ENCODE measurements at places on chromosomes 1 and 21.

- DNase-seq = no peak
Measured at GRCh38 chr1:24027838-24028468, 47.8 kb upstream of the SRSF10 start.

- no peak for DNase-seq
Measured at GRCh38 chr1:14313731-14314431, 284.6 kb upstream of the KAZN start.

DNA sequence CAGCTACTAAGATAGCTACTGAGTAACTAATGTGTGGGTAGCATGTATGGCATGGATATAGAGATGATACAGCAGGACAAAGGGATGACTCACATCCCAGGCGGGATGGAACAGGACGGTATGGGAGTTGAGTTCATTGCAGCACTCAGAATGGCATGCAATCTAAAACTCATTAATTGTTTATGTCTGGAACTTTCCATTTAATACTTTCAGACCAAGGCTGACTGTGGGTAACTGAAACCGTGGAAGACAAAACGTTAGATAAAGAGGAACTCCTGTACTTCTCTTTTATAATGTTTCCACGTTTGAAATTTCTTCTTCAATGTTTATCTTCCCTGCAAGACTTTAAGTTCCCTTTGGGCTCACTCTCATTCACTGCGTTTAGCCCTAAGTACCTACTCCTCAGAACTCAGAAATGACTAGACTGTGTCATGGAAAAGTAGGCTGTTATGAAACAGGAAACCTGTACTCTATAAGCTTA is 151.9 kb downstream of the MAGI3 start:
- DNase-seq = no peak

DNA sequence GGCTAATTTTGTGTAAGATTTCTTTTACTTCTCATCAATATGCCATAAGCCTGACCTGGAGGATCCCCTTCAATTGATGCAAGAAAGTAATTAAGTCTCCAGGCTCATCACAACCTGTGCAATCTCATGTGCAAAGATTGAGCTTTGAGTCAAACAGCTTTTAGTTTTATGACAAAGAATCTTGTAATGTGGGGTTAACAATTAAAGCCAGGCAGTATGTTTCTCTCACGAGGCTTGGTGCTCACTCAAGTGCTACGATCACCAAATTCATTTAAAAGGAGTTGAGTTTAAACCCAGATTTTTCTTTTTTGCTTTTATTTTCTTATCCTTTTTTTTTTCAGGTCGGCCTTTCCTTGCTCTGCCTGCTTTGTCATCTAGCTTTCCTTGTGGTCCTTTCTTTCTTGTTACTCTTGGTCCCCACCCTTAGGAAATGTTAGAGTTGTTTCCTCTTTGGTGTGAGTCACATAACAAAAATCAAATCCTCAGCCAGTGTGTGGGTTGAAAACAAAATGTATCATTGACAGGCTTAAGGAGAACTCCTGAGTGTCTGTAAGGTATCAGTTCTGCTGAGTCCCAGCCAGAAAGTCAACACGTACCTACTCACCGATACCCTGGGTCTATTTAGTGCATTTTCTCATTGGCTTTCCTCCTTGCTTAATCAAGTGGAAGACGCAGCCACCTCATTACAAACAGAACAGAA is 1037.2 kb downstream of the ADGRL2 start:
- DNase-seq = no peak

DNA sequence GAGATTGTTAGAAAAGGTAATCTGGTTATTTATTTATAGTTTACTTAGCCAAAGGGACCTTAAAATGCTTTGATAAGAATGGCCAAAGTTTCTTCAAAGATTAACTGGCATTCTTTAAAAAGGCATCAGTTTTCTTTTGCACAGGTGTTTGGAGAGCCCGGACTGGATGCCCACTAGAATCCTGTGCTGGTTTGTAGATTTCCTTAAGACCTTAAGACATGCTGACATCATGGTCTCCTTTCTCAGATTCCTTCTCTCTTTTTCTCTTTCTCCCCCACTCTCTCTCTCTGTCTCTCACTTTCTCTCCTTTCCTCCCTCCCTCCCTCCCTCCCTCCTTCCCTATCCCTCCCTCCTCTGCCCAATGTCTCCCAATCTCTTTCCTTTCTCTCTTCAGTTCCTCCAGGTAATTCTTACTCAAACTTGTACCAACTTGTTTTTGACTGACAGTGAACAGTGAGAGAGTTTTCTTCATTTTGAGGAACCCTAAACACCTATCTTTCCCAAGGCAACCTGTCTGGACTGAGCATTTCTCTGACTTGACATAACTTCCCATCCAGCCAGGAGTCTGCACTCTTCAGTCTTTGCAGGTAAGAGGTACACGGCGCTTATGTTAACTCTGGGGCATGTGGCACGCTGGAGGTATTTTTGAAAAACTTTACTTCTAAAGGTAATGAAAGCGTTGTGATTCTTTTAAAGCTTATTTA is at the start of gene KCNJ15:
TSS of gene KCNJ15 (plus strand) at position 393 of the 704 bp plus-strand sequence. CDS start 42,271 bp downstream, outside the sequence.
- no peak for DNase-seq

GRCh38 chr1:67634396-67634935 is 50.5 kb upstream of the GADD45A start:
- DNase-seq = no peak

- DNase-seq = no peak
Measured at GRCh38 chr21:45827302-45827692, 154.3 kb upstream of the COL6A1 start.

DNA sequence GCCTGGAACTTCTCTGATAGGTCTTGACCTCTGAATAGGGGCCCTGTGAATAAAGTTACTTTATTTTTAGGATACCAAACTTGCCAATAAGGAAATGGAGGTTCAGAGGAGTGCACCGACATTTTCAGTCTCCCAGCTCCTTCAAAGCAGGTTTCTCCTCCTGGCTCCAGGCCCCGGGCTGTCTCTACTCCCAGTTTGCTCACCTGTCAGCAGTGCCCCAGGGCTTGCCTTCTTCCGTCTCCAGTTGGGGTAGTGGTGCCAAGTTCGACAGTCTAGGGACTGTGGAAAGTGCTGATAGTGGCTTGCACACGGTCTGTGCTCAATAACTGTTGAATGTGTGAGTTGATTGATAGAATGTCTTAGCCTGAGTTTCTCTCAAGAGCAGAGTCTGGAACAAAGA is 149.2 kb downstream of the ACTL8 start:
- DNase-seq = no peak

GRCh38 chr1:223048026-223048425 is 95.0 kb downstream of the TLR5 start:
- DNase-seq = no peak

DNA sequence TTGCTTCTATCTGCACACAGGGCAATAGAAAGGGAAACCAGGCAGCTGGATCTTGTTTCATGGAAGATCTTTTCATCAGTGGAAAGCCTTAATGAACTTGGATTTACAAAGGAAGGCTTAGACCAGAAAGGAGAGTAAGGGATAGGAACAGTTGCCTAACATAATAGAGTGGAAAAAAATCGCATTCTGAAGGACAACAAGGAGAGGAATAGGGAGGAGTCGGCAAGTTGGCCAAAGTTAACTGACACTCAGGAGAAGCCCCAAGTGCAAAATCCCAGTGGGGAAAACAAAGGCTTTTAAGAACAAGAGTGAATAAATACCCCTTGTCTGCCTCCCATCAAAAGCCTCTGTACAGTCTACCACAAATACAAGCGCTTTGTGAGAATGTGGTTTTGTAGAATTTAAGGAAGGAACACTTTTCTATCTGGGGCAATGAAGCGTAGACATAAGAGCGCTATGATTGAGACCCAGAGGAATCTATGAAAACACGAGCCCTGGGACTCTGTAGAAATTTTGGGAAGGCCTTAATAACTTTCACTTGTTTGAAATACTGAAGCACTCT is 74.1 kb downstream of the ZNF648 start:
- no peak for DNase-seq

DNA sequence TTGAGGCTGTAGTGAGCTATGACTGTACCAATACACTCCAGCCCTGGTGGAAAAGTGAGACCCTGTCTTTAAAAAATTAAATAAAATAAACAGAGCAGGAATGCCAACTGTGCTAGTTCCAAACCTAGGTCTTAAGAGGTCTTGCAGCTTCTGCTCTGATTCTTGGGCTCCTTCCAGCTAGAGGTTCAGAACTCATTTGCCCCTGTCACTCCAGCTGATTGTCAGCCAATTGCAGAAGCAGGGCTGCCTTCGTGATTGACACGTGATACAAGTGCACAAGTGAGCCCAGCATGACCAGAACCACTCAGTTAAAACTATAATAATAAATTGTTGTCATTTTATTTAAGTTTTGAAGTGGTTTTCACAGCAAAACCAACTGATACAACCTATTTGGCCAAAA is 298.4 kb downstream of the USP25 start:
- DNase-seq = no peak

GRCh38 chr1:101008229-101008834 is 17.3 kb downstream of the DPH5 start:
- no peak for DNase-seq

DNA sequence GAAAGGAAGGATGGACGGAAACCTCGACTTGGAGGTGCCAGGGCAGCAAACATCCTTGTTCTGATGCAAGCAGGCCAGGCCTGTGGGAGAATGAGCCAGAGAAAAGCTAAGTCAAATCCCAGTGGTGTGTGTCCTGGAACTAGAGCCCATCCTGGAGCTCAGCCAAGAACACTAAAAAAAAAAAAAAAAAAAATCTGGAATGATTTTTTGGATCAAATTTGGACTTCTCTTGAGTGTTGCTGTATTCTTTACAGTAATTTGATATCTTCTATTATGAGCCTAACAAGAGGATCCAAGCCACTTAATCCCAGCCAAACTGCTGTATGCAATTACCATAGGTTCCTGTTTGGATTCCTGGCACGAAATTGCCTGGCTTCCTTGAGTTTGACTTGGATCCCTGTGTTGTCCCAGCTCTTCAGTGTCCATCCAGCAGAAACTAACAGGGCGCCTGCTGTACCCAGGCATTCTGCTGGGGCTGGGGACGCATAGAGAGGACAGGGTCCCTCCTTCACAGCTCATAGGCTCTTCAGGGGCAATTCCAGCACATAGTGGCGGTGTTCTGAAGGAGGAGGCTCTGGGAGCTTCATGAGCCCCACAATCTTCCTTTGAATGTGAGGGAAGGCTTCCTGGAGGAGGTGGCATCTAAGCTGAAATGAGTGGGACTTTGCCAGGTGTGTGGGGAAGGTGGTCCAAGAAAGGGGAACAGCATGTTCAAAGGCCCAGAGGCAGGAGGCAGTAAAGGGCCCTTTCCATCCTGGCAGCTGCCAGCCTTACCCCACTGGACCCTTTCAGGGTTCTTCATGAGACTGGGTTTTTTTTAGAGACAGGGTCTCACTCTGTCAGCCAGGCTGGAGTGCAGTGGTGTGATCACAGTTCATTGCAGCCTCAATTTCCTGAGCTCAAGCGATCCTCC is 24.7 kb downstream of the EPHX1 start:
- DNase-seq = no peak

GRCh38 chr1:240776237-240776636 is 164.3 kb upstream of the GREM2 start:
- DNase-seq = no peak

GRCh38 chr1:44485229-44485933 is 80.3 kb downstream of the RNF220 start:
- DNase-seq = no peak

DNA sequence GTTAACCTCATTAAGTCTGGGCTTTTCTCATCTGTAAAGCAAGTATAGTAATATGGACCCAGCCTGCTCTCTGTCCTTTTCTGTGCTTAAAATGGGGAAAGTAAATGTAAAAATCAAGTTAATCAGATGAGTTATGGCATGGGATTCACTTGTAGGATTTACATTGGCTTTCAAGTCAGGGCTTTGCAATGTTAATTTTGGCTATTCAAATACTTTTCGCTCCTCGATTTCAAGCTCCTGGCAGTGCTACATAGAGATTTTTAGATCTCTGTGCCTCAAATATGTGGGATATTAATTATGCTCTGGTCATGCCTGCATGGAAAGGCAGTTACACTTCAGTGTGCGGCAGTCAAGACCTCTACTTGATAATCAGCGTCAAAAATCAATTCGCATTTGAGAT is 709.8 kb downstream of the LTN1 start:
- DNase-seq = no peak

DNA sequence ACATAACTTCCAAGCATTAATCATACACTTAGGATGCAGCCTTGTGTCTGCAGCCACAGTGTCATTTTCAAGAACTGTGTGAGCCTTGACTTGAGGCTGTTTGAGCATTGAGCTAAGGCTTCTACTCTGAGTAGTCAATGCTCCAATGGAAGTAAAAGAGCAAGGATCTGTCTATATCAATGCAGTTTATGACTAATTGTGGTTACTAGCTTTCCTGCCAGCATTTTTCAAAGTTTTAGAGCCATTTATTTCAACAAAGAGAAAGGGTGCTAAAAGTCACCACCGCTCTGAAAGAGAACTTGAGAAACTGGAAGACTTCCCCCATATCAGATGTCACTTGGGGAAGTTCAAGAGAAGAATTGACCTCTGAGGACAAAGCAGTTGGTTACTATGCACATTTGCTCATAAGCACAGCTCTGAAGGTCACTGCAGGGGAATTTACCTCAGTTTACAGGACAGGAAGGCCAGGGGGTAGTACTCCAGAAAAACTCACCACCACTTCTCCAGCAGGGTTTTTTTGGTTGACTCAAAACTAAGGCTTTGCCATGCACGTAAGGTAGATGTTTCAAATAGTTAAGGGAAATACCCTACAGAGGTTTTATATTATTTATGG is 24.5 kb upstream of the RGS1 start:
- DNase-seq = no peak

DNA sequence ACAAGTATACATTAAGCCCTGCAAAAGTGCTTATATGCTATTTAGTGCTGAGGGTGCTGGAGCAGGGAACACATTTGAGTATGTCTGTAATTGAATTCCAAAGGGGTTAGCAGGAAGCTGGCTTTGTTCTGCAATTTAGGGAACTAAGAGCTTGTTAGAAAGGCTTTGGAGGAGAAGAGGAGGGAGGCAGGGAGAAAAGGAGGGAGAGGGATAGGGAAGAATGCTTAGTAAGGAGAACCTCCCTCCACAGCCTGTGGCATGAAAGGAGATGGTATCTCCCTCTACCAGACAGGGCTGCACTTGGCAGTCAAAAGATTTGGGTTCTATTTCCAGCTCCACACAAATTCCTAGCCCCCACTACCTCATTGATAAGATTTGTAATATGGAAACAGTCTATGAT is 217.8 kb downstream of the DAB1 start:
- DNase-seq = no peak

GRCh38 chr1:30325085-30325935 is 398.1 kb downstream of the MATN1 start:
- DNase-seq = no peak

DNA sequence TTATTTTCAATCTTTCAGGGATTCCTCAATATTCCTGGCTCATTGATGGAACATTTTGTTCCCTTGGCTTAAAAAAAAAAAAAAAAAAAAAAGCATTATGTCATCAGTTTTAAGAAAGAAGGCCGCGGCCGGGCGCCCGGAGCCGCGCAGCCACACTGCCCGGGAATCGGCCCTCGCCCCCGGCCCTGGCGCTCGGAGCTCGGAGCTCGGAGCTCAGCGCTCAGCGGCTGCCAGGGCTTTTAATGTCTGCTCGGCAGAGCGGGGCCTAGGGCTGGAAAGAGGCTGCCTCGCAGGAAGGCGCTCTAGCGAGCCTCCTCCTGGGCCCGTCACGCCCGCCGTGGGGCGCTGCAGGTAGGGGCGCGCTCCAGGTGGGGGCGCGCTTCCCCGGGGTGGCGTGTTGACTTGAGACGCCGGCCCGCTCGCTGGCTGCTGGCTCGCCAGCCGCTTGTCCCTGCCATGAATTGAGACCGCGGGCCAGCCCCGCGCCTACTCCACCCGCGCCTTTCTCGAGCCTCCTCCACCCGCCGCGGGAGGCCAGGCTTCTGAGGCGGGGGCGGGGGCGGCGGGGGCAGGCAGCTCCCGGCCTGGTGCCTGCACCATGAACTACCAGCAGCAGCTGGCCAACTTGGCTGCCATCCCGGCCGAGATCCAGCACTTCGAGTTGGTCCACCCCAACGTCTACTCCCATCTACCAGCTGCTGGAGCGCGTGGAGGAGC is 5.4 kb upstream of the TDRD5 start:
- DNase-seq = no peak

Data from activated naive CD4-positive, alpha-beta T cell treated with Interleukin-2 at 50 U/mL for 16 hours (primary cell).